ENCODE measurements at places on chromosomes 16 and 17. TPM values are rescaled to one million over a fixed set of nuclear protein-coding genes. Genes with fewer than 3 reads are reported as not detected.
A peak's percentile ranks its signal among the peaks of the same experiment; 100 is the strongest.

MRPL12 gene
- total RNA-seq: 41.8 TPM

DOC2B gene
- 0.31 TPM for total RNA-seq

CCT6B gene
- 2.1 TPM for total RNA-seq

TBC1D3 gene
- total RNA-seq: not detected

DNA sequence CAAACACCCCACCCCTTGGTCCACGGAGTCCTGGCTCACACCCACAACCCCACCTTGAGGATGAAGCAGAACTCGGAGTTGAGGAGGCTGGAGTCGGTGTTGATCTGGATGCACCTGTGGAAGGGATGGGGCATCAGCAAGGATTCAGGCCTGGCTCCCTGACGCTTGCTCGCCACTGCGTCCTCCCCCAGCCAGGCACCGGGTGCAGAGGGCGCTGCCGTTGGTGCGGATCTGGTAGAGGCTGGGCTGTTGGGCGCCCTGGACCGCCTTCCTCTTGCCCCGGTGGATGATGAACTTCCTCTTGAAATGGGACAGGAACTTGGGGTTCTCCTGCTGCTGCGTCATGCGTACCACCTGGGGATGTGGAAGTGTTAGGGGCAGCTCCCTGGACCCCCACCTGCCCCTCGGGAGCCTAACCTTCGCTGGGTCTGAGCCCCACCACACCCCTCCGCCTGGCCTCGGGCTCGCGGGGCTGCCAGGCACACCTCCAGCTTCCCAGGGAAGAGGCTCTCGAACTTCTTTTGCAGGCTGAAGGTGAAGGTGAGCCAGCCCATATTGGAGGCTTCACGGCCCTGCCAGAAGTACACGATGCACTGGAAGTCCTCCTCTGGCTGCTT lies 12.3 kb downstream of the FLII start:
- no peak for DNase-seq

GRCh38 chr17:50189550-50190292 lies 11.7 kb downstream of the COL1A1 start:
- no peak for DNase-seq

GRCh38 chr16:22077700-22078313 lies 14.5 kb upstream of the VWA3A start:
- no peak for DNase-seq

DNA sequence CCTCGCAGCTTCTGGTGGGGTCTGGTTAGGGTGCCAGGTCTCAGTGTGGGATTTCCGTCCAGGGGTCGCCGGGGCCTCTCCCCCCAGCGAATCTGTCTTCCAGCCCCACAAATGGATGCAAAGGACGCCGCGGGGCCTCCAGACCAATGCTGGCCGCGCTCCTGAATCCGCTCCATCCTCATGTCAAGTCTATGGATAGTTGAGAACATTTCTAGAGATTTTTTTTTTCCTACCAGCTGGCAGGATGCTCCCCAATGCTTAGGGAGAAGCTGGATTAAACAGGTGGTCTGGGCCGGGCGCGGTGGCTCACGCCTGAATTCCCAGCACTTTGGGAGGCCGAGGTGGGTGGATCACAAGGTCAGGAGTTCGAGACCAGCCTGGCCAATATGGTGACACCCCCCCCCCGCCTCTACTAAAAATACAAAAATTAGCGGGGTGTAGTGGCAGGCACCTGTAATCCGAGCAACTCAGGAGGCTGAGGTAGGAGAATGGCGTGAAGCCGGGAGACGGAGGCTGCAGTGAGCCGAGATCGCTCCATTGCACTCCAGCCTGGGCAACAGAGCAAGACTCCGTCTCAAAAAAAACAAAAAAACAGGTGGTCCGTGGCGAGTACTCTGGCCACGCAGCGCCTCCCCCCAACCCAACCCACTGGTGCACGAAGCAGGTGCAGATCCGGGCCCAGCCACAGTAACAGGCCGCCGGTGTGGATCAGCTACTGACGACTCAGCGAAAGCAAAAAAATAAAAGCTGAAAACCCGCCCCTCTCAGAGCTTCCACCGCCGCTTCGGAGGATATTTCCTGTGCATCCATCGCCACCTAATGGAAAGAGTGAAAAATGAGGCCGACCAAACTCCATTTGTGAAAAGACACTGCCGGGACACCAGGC lies 1.1 kb upstream of the NXN start:
- no peak for DNase-seq

- DNase-seq: no peak
Observed at GRCh38 chr17:55037828-55038227, 69.3 kb downstream of the STXBP4 start.

DNA sequence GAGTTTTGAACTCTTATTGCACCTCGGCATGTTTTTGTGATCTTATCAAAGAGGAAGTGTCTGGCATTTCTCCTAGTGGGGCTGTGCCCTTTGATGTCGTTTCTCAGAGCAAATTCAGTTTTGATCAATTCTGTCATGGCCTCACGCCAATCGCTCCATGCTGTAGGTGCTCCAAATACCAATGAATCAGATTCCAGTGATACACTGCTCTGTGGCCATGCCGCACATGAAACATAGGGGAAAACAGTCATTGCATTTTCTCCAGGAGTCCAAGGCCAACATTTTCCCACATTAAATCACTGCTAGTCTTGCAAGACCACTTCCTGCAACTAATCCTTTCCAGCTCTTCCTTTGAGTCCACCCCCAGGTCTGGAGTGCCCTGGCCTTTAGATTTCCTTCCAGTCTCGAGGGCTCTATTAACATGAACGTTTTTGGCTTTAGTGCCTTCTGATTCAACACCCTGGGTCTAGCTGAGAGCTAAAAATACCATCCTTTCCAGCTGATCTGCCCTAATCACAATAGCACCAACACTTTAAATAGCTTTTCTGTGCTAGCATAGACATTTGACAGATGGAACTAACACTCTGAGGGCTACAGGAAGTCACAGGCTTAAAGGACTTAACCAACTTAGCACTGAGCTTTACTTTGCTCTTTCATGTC lies 18.2 kb upstream of the RASL10B start:
- DNase-seq: no peak

GRB2 gene
- total RNA-seq: 79.4 TPM

- DNase-seq: no peak
Observed at GRCh38 chr16:31118223-31119155, 1.0 kb downstream of the KAT8 start.

FNDC8 gene
- not detected for total RNA-seq

GRCh38 chr17:40219594-40220338 lies 662 bp downstream of the WIPF2 start:
- DNase-seq: no peak

SLC16A13 gene
- 5.4 TPM for total RNA-seq

GRCh38 chr16:66862023-66862520 lies 17.9 kb downstream of the CA7 start:
- DNase-seq: peak; percentile 44

DNAH3 gene
- not detected for total RNA-seq

DNA sequence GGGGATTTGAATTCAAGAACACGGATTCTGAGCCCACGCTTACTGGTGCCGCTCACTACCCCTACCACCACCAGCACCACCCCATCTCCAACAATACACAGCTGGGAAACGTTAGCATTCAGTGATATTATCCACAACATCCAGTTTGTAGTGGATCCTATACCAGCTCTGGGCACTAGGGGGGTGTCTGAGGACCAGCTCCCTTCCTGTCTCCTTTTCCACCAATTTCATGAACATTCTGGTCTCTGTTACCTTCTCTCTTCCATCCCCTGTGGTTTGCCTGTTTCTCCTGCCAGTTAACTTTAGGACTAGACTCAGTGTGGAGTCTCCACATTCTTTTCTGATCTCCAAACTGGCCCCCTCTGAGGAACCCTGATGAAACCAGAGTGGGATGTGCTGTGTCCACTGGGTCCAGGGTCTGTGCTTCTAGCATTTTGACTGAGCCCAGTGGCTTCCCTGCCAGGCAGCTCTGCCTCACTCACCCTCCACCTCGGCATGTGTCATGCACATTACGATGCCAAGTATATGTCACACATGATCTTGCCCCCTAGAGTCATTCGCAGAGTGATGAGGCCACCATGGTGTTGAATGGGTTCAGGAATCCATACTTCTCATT lies 187.0 kb upstream of the CDH13 start:
- no peak for DNase-seq

TMEM100 gene
- total RNA-seq: 7.5 TPM

SMPD3 gene
- total RNA-seq: 0.07 TPM

GJD3 gene
- total RNA-seq: 0.41 TPM

GRCh38 chr16:2022723-2023091 lies 3.1 kb downstream of the NPW start:
- no peak for DNase-seq

NLRC5 gene
- 6.6 TPM for total RNA-seq

- DNase-seq: no peak
Observed at GRCh38 chr16:11440657-11441012, 95.4 kb downstream of the RMI2 start.

GCGR gene
- not detected for total RNA-seq

GRCh38 chr16:62503073-62503472 lies 466.8 kb upstream of the CDH8 start:
- DNase-seq: no peak

GRCh38 chr17:61808442-61808841 lies 54.9 kb downstream of the BRIP1 start:
- DNase-seq: no peak

DNA sequence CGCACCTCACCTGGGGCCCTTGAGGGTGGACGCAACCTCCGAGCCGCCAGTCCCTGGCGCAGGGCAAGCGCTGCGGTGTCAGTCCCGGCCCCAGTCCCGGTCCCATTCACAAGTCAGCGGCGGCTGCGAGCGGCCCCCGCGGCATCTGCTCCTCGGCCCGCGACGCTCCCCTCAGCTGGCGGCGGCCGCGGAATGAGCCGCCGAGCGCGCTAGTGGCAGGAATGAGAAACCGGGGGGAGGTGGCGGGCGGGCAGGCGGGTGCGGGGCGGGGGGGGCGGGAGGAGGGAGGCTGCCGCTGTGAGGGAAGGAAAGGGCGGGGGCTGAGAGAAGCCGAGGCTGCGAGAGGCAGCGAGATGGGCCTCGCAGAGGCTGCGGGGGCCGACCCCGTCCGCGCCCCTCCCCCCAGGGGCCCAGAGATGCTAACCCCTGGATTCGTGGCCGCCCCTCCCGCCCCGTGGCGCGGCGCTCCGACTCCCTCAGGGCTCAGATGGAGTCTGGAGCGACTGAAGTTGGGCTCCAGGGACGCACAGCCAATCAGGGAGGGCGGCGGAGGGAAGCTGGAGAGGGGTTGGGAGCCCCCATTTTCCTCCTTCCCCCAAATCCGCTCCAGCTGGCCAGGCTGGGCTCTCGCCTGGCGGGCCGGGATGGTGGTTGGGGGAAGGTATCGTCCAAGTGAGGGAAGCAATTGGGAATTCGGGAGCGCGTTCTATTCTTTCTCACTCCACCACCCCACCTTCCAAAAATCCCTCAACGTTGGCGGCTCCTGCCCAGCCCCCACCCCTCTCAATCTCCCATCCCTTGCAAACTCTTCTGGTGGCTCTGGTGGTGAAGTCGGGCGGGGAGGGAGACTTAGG lies at the start of gene CDH11:
TSS of gene CDH11 (minus strand) at position 194 of the 854 bp plus-strand sequence. CDS start 117,194 bp downstream, outside the sequence.
- peak; percentile 95 for DNase-seq

MMP25 gene
- not detected for total RNA-seq

FGF11 gene
- total RNA-seq: 6.0 TPM

DNA sequence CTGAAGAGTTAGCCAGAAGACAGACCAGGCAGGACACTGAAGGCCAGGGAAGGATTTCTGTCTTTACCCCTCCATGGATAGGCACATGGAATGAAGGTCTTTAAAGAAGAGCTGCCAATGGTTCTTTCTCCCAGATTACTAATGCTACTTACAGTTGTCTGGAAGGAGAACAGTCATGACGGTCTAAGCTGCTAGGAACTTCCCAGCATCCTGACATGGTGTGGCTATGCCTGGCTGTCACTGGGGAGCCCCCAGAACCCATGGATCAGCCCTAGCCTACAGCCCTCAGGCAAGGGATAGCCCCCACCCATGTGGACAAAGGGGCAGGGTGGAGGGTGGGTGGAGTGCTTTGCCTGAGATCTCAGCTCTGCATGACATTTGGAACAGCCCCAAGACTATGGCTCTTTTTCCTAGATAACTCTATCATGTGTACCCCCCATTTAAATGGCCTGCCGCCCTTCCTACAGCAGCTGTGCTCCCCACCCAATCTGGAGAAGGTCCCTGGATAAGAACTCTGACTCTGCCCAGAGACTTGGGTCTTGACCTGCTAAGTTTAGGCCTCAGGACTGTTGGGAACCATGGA lies 9.2 kb upstream of the KAT7 start:
- no peak for DNase-seq

DNA sequence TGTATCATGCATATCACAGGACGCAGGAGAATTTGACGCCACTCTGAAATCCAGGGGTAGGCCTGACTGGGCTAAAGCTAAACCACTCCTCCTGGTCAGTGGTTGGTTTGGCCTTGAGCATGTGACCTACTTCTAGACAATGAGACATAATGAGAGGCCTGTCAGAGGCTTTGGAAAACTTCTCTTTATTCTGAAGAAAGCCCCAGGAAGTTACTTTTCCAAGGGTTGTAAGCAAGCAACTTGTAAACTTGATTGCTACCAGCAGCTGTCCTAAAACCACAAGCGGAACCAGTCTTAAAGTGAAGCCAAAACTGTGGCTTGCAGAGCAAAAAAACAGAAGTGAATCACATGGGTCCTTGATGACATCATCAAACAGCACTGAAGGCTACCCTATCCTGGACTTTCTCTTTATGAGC lies 138.2 kb upstream of the COX10 start:
- no peak for DNase-seq

ASPHD1 gene
- total RNA-seq: 2.9 TPM

GRCh38 chr17:16239931-16240330 lies 22.9 kb downstream of the PIGL start:
- no peak for DNase-seq

HOXB4 gene
- total RNA-seq: not detected

ATP6V0A1 gene
- 61.3 TPM for total RNA-seq

CCDC40 gene
- total RNA-seq: 5.8 TPM

DNA sequence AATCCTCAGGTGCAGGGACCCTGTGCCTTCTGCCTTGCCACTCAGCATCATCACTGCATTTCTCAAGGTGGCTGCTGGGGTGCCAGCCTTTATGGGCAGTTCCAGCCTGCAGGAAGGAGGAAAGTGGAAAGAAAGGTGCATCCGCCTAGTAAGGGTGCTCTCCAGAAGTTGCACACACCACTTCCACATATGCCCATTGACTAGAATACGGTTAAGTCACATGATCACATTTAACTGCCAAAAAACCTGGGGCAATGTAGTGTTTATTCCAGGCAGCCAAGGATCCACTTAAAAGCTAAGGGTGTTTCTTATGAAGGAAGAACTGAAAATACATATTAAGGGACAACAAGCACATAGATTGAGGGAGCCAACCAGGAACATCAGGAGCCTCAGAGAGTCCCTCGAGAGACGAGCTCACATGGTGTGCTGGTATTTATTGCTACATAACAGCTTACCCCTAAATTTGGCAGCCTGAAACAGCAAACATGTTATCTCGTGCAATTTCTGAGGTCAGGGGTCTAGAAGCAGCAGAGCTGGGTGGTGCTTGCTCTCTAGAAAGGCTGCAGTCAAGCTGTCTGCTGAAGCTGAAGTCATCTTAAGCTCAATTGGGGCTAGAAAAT lies 52.0 kb upstream of the MMP2 start:
- no peak for DNase-seq

- no peak for DNase-seq
Observed at GRCh38 chr16:85767531-85767930, 16.6 kb upstream of the C16orf74 start.

- DNase-seq: no peak
Observed at GRCh38 chr17:38596651-38597050, 9.1 kb downstream of the SRCIN1 start.

SCIMP gene
- not detected for total RNA-seq
